ENCODE measurements at places on chromosomes 4 and X.

- DNase-seq = peak; percentile 67
Measured at GRCh38 chr4:86594559-86595425, 677 bp downstream of the PTPN13 start.

GRCh38 chr4:67776746-67777145, 22.6 kb upstream of the GNRHR start:
- no peak for DNase-seq

- DNase-seq = no peak
Measured at GRCh38 chr4:66275411-66276038, 605.2 kb upstream of the EPHA5 start.

DNA sequence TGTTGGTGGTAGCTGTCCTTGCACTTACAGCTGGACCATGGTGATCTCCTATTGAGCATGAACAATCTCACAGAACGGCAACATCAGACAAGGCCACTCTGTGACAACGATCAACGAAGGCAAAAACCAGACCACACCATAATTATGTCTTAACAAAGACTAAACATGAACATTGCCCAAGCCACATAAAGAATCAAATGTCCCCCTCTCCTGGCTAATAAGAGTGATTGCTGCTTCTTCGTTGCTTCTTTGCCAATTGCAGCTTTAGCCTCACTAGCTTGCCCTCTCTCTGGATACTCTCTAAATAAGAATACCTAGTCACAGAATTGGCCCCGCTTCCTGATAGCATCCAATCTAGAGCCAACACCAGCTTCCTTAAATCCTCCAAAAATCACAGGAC, 41.5 kb upstream of the PGRMC1 start:
- peak; percentile 11 for DNase-seq

- DNase-seq = no peak
Measured at GRCh38 chr4:183304538-183304937, 15.5 kb downstream of the CLDN22 start.

DNA sequence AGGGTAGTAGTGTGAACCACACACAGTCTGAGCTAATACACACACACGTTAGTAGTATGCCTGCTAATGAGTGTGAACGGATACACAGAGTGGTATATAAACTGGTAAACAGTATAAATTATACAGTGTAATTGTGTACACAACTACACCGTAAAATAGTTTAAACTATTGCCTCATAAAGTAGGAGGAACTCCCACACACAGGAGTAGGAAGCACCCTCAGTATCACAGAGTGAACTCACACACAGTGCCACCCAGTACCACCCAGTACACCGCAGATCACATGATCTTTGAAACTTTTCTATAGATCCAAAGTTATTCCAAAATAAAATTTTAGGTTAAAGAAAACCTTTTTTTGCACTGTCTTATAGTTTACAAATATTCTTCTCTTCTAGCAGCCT, 275.1 kb downstream of the ADGRA3 start:
- no peak for DNase-seq

GRCh38 chr4:74649193-74649592, 145.1 kb downstream of the BTC start:
- DNase-seq = peak; percentile 1

- DNase-seq = no peak
Measured at GRCh38 chr4:56099378-56099786, 150.6 kb downstream of the CEP135 start.

DNA sequence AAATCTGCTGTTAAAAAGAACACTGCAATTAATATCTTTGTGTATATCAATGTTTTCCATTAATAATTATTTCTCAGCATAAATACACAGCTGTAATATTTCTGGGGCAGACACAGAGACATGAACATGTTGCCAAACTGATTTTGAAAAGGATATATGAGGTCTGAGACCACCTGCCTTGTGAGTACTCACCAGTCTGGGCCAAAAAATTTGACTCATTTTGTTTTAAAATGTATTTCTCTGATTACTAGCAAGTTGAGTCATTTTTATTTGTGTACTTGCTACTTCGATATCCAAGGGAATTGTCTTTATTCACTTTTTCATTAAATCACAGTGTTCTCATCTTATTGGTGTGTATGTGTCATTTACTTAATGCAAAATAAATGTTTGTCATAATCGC, 8.5 kb upstream of the RAI2 start:
- no peak for DNase-seq

- DNase-seq = no peak
Measured at GRCh38 chrX:123170546-123170945, 13.5 kb upstream of the GRIA3 start.

- DNase-seq = no peak
Measured at GRCh38 chr4:64495946-64496345, 86.7 kb upstream of the TECRL start.

GRCh38 chr4:161320377-161320776, 843.4 kb downstream of the FSTL5 start:
- DNase-seq = peak; percentile 42

GRCh38 chrX:71671043-71671780, 3.9 kb downstream of the LOC101059915 start:
- DNase-seq = no peak

DNA sequence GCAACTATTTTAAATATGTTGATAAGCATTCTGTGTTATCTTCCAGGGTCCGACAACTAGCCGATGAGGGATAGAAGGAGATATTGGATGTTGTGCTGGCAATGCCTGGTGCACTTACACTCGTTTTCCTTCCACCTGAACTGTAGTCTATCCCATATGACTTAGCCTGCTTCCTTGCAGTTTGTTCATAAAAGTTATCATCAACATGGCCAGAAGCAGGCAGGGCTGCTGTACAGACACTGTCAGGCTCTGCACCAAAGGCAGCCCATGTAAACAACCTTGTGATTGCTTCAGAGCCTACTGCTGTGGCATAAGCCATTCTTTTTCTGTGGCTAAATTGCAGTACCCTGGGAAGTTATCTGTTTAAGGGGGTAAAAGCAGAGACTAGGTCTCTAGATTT, 1.6 kb downstream of the MAPK10 start:
- no peak for DNase-seq

DNA sequence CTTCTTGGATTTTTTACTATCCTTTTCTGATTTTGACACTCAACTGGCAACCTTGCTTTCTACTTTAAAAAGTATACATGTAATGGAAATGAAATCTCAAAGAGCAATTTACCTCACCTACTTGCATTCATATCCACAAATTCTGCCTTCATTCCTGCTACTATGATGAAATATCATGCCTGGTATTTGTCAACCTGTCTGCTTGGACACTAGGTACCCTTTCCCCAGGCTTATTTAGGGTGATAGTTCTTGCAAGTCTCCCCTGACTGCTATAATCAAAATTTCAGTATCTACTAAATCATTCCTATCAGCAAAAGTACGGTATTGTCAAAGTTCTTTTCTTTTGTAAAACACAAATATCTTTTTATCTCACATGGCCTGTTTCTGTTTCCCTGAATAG, 503.0 kb downstream of the GABRG1 start:
- no peak for DNase-seq

GRCh38 chr4:186016796-186017195, 52.2 kb upstream of the TLR3 start:
- DNase-seq = no peak

DNA sequence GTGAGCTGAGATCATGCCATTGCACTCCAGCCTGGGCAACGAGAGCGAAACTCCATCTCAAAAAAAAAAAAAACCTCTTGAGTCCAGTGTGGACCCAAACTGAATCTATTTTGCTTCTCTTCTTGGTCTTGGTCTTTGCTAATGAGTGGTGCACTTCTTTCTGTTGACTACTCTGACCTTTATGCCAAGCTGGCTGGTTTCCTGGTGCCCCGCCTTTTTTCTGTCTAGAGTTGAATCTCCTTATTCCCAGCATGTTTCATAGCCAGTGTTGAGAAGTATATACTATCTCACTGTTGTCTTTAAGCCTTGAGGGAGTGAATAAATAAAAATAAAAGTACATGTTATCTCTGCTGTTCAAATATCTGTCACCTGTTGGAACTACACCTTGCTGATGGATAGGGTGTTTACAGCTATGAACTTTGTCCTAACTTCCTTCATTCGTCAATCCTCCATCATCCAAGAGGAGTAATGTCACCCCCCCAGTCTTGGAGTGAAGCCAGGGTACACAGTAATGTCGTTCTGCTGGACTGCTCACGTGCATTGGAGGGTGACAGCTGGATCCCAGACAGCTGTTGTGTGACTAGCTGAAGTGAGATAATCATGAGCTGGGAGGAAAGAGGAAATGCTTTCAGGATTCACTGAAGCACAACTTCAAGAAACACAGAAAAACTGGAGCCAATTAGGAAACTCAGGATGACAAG, 99.3 kb upstream of the PRKG2 start:
- DNase-seq = no peak

- no peak for DNase-seq
Measured at GRCh38 chr4:20592663-20593062, 107.6 kb upstream of the PACRGL start.

DNA sequence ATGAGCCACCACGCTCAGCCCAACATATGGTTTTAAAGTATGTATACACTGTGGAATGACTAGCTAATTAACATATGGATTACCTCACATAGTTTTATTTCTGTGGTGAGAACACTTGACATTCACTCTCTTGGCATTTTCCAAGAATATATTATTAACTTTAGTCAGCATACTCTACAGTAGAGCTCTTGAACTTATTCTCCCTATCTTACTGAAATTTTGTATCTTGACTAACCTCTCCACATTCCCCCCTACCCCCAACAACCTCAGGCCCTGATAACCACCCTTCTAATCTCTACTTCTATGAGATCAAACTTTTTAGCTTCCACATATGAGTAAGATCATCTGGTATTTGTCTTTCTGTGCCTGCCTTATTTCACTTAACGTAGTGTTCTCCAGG, 38.6 kb upstream of the AGA start:
- DNase-seq = no peak

- DNase-seq = no peak
Measured at GRCh38 chr4:24843096-24843495, 47.7 kb downstream of the SOD3 start.

DNA sequence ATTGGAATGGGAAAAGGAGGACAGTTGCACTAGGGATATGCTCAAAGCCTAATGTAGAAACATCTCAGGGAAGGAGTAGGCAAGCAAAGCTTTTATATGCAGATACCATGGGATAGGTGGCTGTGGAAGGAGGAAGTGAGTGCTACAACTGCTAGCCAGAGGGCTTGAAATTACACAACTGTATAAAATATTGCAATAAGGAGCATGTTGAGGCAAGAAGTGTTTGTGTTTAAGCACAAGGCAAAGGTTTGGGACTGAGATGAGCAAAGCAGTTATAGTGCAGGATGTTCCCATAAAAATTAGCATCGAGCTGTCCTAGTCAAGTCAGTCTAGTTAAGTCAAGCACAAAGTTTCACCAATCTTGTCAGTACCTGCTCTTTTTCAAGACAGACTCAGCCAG, 35.6 kb upstream of the DCAF8L1 start:
- no peak for DNase-seq

GRCh38 chr4:118999919-119000318, 111.3 kb downstream of the SYNPO2 start:
- DNase-seq = no peak

- no peak for DNase-seq
Measured at GRCh38 chr4:184402740-184403383, 71.5 kb downstream of the IRF2 start.

GRCh38 chr4:114282937-114283336, 303.5 kb upstream of the ARSJ start:
- DNase-seq = no peak

DNA sequence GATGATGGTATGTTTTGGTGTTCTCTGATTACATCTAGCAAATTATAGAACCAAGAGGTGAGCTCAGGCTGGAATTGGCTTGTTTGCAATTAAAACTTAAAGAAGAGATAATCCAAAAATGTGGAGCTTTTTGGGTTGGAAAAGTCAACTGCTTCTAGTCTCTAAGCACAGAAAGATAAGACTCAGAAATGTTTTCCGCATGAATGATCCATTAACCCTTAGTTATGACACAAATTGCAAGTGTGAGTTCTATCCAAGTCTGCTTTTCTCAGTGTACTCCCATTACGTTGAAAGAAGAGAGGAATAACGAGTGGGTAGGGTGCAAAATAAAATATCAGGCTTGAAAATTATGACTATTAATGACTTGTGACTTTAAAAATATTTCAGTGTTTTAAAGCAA, 38.5 kb downstream of the HPGD start:
- DNase-seq = no peak

- no peak for DNase-seq
Measured at GRCh38 chrX:15435836-15436619, 51.8 kb upstream of the VEGFD start.

GRCh38 chr4:2261853-2262144, at the start of gene MXD4:
Gene MXD4 (minus strand): TSS chr4:2262109. CDS start chr4:2261980, 129 bp downstream.
- DNase-seq = no peak

DNA sequence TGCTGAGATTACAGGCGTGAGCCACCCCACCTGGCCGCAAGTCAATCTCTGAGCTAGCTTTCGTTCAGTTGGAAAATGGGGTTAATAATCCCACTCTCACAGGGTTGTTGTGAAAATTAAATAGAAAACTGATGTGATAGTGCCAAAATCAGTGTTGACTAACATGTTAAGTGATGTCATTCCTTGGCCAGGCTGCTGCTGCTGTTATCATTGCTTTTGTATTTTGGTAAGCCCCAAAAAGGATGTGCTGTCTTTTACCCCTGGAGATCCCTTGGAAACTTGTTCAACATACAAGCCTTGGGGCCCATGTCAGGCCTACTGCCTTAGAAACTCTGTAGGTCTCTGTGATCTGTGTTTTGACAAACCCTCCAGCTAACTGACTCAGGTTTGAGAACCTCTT, 106.3 kb downstream of the AFF1 start:
- no peak for DNase-seq

DNA sequence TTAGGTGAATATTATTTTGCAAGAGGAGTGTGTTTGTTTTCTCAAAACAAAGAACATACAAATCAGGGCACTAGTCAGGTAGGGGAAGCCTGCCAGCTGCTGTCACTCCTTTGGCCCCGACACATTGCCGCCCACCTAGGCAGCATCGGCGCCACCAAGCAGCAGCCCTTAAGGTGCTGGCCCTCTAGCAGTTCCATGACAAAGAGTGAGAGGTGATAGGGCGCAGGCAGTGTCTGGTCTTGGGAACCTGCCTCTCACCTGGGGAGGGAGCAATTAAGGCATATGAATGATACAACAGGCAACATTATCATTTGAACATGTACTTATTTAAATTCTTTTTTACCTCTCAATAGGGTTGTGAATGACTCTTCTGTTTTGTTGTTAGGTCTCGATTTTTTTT, 135.1 kb downstream of the PLS3 start:
- no peak for DNase-seq

- no peak for DNase-seq
Measured at GRCh38 chr4:4364486-4365208, 22.3 kb upstream of the NSG1 start.

GRCh38 chr4:86587381-86588140, 6.6 kb upstream of the PTPN13 start:
- peak; percentile 11 for DNase-seq

DNA sequence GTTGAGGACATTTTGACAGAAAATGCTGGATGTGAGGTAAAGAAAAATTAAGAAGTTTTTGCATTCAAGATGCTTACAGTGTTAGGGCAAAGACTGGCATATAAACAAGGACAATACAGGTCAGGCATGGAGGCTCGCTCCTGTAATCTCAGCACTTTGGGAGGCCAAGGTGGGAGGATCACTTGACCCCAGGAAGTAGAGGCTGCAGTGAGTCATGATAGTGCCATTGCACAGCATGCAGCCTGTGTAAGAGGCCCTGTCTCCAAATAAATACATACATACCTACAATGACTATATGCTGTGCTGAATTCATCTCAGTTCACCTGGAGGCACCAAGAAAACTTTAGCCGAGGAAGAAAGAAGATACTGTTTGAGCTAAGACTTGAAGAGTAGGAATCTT, 2.3 kb downstream of the MAGT1 start:
- no peak for DNase-seq

GRCh38 chrX:105608745-105609144, 213.6 kb upstream of the NRK start:
- DNase-seq = no peak
